ENCODE measurements at places on chromosomes 7 and 10.

DNA sequence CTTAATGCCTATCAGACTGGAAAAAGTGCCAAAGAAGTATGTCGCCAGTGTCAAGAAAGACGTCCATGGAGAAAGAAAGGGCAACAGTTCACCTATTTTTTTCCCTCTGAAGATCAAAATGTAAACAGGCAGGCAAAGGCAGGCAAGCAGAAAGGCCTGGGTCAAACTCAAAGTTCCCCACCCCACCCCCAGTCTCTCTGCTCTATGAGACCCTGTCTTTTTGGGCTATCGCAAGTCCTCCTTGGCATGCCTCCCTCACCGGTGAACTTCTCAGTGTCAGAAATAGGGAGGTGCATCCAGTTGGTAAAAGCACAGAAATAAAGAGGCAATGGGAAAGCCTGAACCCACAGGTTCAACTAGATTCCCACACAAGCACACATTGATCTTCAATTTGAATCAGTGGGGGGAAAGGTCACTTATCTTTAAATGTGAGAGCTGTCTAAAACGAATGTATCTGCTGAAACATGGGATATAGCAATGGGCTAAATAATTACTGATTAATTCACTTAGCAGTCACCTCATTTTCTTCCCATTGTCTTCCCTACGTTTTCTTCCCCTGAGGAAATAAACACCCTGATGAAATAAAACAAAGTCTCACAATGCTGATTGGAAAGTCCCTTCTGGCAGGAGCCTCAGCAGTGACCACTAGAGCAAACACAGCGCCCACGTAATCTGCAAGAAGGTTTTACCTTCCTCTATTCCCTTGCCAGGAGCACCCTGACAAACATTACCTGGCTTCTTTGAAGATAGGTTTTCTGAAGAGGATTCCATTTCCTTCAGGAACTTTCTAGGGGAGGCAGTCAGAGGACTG lies 31.1 kb downstream of the JAZF1 start:
- no peak for DNase-seq

DNA sequence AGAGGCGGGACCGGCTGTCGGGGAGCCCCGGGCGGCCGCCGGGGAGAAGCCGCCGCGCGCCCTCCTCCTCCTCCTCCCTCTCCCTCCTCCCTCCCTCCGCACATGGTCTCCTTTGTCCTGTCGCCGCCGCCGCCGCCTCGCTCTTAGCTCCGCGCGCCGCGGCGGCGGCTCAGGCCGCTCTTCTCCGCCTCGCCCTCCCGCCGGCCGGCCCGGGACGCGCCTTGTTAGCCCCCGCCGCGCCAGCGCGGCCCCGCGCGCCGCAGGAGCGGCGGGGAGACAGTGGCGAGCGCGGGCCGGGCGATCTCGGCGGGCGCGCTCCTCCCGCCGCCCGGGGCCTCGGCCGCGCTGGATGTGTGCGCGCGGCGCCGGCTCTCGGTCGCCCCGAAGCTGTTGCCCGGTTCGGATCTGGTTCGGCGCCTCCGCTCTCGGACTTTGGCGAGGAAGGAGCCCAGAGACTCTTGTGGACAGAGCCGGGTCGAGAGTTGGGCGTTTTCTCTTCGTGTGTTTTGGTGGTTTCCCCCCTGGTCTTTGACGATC lies 437.4 kb upstream of the GALNT17 start:
- DNase-seq: peak; percentile 21

DNA sequence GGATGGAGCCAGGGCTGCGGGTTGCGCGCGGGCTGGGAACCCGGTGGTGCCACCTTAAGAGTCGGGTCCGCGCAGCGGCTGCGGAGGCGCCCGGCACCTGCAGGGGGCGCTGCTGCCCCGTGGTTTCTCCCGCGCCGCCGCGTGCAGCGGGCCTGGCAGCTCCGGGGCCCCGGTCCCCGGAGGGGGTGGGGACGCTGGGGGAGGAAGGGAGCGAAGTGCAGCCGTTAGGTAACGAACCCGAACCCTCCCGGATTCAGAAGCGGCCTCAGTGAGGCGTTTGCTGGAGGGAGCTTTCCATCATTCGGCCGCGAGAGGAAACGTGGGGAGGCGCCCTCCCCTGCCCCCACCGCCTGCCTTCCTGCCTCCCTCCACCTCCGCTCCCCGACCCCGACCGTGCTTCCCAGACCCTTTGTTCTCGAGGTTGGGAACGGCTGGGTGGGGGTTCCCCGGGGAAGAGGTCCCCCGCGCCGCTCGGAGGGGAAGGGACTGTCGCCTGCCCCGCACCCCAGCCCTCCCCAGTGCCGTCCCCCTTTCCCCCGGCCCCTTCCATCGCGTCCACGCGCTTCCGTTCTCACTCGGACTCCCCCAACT lies 29.6 kb downstream of the SKIDA1 start:
- DNase-seq: peak; percentile 93

GRCh38 chr10:112977426-112977898 lies 27.4 kb downstream of the TCF7L2 start:
- DNase-seq: no peak

DNA sequence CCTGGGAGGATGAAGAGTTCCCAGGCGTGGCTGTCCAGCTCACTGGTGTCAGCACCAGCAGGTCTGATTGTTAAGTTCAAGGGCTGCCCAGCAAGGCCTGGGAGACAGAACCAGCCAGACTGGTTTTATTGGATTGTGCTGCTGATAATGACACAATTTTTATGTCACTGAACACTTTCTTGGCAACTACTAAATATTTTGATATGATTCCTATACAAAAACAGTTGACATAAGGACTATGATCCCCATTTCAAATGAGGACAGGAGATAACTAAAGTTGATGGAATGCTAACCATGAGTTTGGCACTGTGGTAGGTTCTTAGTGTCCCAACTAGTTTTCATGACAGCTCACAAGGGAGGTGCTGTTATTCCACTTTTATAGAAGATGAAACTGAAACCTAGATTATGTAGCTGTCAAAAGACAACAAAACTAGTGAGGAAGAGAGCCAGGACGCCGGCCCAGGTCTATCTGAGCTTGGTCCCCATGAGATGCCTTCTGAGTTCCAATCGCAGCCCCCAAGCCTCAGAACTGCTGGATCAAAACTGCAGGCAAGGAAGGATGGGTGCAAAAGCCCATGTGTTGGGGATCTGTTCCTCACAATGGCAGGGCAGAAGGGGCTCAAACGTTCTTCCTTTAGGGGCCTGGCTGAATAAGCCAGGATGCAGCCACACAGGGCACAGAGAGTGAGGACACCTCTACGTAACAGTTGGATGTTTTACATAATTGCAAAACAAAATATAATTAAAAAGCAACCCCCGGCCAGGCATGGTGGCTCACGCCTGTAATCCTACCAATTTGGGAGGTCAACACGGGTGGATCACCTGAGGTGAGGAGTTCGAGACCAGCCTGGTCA lies 52.8 kb downstream of the COBL start:
- DNase-seq: no peak

GRCh38 chr10:20399772-20400171 lies 497.3 kb downstream of the NEBL start:
- DNase-seq: no peak

DNA sequence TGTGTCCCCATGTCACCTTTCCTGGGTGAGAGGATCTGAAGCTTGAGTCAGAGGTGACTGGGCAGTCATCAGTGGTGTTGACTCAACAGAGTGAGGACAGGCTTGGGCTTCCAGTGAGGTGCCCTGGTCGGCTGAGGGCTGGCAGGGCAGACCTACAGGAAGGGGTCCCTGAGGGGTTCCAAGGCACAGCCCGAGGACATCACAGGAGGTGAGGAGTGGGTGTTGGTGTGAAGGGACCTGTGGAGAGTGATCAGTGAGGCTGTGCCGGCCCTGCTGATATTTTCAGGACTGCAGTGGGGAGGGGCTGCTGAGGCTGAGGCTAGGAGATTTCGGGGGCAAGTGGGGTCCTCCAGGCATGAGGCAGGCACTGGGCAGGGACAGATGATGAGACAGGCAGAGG lies 545.5 kb downstream of the TCERG1L start:
- DNase-seq: no peak

GRCh38 chr7:46145412-46145811 lies 224.3 kb upstream of the IGFBP3 start:
- no peak for DNase-seq

GRCh38 chr7:148485618-148486017 lies 104.9 kb upstream of the C7orf33 start:
- no peak for DNase-seq

DNA sequence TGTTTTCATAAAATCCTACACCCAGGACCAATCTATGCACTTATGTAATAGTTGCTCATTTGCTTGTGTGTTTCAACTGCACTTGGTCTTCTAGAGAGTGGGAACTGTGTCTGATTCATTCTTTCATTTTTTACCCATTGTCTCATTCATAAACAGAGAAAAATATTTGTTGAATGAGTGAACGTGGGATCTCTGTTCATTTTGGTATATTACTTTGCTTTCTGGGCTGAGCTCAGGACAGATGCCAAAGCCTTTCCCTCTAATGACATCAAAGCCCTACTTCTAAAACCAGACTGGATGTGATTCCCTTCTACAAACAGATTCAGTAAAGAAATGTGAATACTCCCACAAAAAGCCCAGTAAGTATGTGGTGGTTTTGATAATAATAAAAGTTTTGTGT lies 145.2 kb downstream of the ST7 start:
- DNase-seq: no peak

GRCh38 chr7:69208276-69208675 lies 390.0 kb upstream of the AUTS2 start:
- DNase-seq: no peak

DNA sequence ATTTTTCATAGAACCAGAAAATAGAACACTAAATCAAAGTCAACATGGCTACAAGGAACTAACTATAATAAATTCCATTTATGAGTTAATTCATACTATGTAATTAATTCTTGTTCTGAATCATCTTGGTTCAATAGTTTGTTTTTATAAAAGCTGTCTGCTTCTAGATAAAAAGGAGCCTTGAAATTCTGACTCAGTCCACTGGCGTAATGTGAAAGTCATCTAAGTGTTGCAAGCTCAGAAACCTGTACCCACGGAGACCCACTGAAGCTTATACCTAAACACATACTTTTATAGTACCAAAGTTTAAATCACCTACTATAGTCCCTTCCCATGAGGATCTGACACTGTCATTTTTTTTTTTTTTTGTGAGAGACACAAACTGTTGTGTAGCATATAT lies 489.4 kb downstream of the SEMA3D start:
- DNase-seq: no peak

DNA sequence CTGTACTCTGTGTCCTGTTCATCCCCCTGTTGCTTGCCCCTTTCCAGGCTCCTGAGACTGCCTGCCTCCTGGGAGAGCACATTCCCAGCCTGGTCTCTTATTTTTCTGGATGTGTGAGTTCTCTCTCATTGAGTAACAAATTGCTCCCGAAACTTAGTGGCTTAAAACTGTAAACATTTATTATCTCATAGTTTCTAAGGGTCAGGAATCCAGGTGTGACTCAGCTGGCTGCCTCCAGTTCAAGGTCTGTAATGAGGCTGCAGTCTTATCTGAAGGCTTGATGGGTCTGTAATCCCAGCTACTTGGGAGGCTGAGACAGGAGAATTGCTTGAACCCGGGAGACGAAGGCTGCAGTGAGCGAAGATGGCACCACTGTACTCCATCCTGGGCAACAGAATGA lies 53.6 kb upstream of the PRR15 start:
- no peak for DNase-seq

DNA sequence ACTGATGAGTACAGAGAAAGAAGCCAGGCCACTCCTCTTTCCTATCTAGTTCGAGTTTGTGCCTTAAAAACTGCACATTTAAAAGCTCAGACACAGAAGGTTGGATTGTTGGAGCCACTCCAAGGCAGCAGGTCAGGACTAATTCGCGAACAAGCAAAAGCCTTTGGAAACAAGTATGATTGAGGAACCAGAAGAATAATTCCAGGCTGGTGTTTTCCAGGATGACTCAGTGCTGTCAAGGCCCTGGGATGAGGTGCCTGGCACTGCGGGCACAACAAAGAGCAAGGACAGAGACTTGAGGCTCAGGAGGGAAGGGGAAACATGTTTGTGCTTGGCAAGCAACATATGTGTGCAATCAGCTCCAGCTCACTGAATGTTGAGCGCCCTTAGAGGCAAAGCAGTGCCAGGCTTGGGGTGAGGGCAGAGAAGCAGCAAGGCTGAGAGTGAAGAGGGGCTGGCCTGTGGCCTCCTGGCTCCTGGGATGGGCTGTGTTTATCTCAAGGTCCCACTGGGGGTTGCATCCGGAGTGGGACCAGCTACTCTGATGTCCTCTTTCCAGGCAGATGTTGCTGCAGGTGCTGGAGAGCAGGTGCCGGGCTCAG lies 44.1 kb downstream of the VSTM4 start:
- no peak for DNase-seq

Data from KBM-7 (cell line).